ENCODE measurements at places on chromosomes 5 and 9.

DNA sequence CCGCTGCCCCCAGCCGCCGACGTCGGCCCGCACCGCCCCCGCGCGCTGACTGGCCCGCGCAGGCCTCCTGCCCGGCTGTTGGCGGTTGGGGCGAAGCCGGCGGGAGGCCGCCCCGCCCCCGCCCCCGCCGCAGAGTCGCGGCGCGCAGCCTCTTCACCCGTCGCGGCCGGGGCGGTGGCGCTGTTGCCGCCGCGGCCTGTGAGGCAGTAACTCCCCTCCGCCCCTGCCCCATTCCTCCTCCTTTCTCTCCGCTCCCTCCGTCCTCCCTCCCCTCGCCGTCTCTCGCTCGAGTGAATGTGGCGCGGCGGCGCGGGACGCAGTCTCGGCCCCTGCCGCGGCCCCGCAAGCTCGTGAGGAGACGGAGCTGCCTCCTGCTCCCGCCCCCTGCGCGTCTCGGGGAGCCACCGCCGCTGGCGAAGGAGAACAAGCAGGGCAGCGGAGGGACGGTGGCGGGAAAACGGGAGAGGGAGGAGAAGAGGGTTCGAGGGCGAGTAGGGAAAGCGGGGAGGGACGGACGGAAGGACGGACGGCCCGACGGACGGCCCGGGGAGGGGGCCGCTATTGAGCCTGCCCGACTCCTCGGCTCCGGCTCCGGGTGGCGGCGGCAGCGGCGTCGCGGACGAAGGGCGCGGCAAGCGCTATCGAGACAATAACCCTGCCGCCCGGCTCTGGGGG lies 637 bp upstream of the ERBIN start:
- peak; percentile 96 for DNase-seq

DNA sequence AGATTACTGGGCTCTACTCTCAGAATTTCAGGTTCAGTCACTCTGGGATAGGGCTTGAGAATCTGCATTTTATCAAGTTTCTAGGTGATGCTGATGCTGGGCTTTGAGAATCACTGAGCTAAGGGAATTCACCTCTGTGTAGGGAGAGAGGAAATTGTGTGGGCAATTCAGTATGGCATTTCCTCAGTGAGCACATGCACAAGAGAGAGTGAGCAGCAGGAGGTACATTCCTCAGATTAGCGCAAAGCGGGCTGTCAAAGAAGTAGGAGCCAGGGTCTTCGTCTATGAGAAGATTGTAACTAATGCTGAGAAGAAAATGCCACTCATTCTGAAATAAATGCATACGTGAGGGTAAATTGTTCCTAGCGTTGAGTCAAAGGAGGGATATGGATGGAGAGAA lies 175.9 kb downstream of the KIF4B start:
- no peak for DNase-seq

DNA sequence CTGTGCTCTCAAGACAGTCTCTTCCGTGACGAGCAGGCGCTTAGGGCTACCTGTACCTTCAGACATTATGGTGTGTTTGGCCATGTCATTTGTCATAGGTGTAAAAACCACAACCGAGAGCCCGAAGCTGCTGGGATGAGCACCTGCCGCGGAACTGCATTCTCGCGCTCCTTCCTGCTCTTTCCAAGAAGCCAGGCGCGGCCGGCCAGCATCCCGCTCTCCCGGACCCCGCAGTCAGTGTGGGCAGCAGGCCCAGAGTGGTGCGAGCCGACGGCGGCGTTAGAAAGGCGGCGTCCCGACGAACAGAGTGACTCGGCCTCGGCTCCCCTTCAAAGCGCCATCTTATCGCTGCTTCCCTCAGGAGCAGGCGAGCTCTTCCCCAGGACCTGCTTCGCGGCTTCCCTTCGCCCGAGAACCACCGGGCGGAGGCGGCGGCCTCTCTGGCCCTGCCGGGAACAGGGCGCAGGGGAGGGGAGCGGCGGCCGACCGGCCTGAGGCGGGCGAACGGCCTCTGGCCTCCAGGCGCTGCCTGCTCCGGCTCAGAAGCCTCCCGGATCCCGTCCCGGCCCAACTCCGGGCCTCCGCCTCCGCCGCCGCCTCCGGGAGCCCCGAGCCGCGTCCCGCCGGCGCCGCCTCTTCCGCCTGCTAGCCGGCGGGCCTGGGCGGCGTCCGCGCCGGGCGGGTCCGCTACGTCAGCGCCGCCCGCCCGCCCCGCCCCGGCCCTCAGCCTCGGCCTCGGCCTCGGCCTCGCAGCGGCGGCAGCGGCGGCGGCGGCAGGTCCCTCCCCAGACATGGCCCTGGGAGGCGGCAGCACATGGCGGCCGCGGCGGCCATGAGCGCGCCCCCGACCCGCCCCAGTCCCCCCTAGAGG lies at the start of gene FAM120A:
TSS of gene FAM120A (plus strand) at position 741 of the 871 bp plus-strand sequence. CDS start 231 bp downstream, outside the sequence.
- peak; percentile 78 for DNase-seq

DNA sequence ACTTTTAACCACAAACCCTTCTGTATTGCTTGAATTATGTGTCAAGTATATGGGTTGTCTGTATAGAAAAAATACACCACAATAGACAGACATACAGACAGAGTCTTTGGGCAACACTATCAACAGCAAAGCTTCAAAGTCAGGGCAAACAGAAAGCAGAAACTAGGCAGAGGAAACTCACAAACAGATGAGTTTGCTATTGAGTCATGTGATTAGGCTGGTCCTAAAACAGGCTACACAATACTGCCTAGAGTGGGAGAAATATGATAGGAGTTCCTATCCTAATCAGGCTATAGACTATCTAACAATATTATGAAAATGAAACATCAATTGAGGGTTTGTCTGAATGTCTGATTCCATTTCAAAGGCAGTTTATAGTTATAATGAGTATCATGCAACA lies 156.4 kb downstream of the EDIL3 start:
- DNase-seq: no peak

DNA sequence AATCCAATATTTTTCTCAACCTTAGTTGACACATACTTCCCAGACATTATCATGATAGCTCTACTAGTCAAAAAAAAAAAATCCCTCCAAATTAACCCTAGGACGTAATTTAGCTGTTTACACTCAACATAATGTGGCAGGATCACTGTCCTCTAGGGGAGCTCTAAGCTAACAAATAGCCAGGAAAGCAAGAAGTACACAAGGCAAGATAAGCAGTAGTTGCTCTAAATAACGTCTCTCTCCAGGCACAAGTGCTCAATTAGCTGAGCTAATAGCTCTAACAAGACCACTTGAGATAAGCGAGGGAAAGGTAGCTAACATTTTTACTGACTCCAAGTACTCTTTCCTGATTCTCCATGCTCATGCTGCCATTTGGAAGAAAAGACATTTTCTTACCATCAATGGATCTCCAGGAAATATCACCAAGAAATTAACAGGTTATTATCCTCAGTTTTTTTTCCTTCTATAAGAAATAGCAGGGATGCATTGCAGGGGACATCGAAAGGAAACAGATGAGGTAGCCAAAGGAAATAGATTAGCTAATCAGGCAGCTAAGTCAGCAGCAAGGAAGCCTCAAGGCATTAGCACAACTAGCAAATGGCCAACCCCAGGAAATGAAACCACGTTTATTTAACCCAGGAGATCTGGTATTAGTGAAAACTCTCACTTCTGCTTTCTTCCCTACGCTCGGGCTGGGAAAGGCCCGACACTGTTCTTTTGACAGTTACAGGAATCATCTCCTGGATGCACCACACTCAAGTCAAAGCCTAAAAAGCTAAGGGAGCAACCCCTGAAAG lies 614.1 kb downstream of the PTPRD start:
- no peak for DNase-seq

- no peak for DNase-seq
Observed at GRCh38 chr9:7150153-7150890, 392.5 kb downstream of the KDM4C start.

All from globus pallidus (tissue), 1 donor.